ENCODE measurements at places on chromosomes 2 and 18.
A peak's percentile ranks its signal among the peaks of the same experiment; 100 is the strongest.

DNA sequence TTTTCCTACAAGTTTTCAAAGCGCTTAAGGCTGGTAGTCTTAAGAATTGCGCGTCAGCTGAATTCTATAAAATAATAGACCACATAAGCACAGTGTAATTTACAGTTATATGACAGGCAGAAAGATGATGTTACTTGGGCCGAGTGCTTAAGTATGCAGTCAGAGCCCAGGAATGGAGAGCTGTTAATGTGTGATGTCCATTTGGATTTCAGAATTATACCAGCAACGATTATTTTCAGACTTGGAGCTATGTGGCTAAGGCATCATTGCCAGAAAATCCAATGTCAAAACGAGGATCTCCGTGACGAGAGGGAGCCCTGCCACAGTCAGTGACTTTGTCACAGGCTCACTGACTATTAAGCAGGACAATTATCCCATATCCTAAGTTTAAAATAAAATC, 3.4 kb downstream of the KLF7 start:
- no peak for DNase-seq

DNA sequence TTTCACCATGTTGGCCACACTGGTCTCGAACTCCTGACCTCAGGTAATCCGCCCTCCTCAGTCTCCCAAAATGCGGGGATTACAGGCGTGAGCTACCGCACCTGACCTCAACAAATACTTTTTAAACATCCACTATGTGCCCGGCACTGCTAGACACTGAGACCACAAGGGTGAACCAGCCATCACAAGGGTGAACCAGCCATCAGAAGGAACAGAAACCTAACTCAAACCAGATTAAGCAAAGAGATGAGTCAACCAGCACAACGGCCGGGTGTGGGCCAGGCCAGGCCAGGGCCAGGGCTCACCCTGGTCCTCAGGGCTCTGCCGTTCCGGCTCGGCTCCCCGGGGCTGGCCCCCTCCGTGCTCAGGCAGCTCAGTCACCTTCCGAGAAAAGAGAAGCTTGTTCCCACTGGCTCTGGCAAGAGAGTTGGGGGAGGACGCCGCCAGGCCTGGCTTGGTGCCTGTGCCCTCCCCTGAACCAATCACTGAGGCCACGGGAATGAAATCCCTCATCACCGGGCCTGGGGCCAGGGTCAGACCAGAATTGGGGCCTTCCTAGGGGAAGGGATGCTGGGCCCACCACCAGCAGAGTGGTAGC, 4.4 kb downstream of the TEX44 start:
- DNase-seq: no peak

DNA sequence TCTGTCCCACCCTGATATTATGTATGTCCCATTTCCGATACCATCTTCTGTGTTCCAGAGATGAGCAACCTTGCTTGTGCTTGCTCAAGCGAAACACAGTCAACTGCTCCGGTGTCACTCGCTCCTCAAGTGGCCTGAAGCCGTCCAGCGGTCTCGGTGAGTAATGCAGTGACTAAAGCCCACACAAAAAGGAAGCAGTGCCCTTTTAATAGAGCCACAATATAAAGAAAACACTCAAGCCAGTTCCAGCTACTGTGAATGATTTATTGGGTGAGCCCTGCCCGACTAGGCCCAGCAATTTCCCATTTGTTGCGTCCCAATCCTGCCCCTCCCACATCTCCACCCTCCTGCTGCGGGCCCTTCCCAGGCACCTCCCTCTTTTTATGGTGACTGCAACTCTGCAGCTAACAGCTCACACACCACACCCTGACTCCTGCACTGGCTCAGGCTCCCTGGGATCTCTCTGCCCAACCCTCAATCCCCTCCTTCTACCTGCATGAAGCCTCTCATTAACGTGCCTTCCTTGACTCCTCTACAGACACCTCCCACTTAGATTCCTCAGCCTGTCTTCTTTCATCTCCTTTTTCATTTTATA, 44.2 kb upstream of the DSC1 start:
- no peak for DNase-seq

DNA sequence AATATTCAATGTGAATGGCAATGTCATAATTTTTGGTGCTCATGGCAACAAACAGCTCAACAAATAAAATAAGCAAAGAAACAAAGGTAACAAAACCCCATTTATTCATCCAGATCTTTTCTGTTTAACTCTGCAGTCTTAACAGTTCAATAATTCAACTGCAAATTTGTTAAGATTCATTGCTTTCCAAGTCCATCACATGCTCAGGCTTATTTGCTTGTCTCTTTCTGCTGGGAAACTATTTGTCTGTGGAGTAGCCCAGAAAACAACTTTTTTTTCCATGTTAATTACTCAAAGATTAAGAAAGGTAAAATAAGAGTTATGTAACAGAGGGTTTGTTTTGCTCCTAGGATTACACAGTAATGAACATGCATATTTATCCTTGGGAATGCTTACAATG, 92.6 kb upstream of the PNPT1 start:
- no peak for DNase-seq

DNA sequence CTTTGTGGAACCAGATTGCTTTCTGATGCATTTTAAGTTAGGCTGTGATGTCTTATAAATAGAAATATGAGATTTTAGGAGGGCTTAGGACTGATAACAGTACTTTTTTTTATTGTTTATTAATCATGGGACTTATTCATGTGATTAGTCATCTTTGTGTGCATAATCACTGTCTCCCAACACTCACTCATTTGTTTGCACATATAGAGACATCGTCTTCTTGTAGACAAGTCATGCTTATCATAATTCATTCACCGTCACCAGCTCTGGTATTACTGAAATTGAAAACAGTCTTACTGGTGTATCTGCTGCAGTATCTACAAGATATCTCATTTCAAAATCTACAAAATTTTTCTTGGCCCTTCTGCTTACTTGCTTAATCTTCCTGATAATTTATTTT, 45.8 kb downstream of the WDR7 start:
- DNase-seq: no peak

- no peak for DNase-seq
These were observed 39.9 kb upstream of the SMAD7 start for GRCh38 chr18:48990481-48991318.

GRCh38 chr2:14944562-14945346, 312.2 kb downstream of the LRATD1 start:
- no peak for DNase-seq

DNA sequence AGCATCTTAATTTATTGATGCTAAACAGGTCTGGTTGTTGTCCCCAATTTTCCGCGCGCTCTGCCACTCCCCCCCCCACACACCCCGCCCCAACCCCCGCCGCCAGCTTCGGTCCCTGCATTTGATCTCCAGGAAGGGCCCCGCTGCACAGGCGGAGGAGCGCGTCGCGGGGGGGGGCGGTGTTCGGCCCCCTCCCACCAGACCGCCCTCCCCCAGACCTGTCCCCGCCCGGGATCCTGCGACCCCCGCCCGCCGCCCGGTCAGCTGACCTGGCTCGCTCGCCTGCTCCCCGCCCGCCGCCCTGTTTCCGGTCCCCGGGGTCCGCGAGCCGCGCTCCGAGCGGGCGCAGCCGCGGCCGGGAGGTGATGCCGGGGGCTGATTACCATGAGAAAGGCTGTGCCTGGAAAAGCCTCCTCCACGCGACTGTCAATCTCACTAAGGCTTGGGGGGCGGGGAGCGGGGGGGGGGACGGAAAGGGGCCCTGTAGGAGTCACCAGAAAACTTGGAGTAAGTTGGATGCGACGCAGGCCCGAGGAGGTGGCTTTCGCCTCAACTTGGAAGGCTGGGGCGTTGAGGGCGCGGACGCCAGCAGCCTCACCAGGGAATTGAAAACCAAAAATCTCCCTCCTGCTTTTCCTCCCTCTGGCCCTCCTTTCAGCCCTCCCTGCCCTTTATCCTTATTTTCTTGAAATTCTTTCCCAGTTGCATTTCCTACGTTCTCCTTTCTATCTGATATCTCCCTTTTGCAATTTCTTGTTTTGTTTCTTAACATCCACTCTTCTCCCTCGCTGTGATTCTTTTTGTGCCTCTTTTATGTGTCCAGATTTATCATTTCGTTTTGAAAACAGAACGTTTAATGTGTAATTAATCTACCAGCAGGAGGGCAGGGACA, 4.4 kb upstream of the ZEB2 start:
- no peak for DNase-seq

DNA sequence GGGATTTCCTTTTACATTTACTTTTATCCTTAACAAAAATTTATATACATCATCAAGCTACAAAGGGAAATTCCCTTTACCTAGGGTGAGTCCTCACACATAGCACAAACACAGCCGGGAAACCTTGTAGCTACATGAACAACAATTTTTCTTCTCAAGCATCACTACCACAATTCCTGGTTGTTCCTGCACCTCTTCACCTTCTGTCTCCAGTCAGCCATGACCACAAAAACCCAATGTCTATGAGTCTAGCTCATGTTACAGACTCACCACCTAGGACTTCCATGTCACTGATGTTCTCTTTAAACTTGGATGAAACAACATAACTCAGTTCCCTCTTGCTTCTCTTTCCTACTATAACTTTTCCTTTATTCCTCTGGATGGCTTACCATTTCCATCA, 460.4 kb downstream of the MBD2 start:
- DNase-seq: no peak

GRCh38 chr2:151032741-151033191, 228.9 kb downstream of the RBM43 start:
- no peak for DNase-seq

DNA sequence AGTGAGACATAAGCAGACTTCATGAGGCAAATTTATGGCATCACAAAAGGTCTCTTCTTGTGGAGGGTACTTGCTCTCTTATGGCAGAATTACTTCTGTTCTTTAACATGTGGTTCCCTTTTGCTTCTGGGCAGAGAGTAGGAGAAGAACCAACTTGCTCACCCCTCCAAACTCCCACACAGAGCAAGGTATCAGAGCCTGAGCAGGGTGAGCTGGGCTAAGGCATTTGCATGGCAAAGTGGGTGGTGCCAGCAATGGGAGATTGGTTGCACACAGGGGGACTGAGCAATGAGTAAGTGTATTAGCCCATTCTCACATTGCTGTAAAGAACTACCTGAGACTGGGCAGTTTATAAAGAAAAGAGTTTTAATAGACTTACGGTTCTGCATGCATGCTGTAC, 64.2 kb upstream of the ITGB6 start:
- no peak for DNase-seq

GRCh38 chr2:218605432-218605831, 2.3 kb upstream of the PLCD4 start:
- no peak for DNase-seq

GRCh38 chr2:148969659-148970061, 68.8 kb upstream of the LYPD6B start:
- DNase-seq: no peak

- DNase-seq: no peak
These were observed 1.9 kb upstream of the SIX2 start for GRCh38 chr2:45011121-45011520.

GRCh38 chr2:130286983-130287655, 55.6 kb upstream of the IMP4 start:
- no peak for DNase-seq

GRCh38 chr2:190173392-190173791, 110.9 kb upstream of the MSTN start:
- DNase-seq: no peak

- DNase-seq: no peak
These were observed 43.6 kb downstream of the ADI1 start for GRCh38 chr2:3475771-3476170.

DNA sequence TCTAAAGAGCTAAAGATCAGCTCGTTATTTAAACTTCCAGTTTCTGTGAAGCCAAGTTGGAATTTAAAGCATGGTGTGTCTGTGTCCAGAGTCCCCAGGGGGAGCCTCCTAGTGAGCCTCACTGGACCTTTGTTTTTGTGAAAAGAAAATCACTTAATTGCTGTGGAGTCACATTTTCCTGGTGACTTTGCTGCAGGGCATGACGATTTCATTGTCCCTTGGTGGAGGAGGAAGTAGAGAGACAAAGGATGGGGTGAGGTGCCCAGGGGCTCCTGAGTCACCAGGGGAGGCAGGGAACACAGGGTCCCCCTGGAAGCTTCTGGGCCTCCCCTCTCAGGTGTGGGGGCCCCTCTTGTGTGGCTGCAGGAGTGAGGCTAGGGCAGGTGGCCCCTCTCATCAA, 19.7 kb downstream of the ATP6V1C2 start:
- DNase-seq: no peak

GRCh38 chr18:2089396-2089795, 481.9 kb downstream of the METTL4 start:
- no peak for DNase-seq

DNA sequence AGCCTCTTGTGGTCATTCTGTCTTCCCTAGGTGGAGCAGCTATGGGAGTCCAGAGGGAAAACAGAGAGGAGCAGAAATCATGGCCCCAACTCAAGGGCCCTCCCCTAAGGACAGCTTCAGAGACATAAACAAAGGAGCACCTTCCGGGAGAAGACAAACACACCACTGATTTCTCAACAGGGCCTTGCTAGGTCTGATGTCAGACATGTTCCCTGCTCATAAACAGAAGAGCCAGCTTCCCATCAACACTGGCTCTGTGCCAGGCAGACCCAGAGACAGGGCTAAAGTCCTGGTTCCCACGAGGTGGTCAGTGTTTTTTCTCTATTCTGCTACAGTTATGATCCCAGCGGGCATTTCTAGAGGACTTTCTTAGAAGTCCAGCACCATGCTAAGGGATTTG, 19.3 kb downstream of the CXCR2 start:
- no peak for DNase-seq

- DNase-seq: no peak
These were observed 593.9 kb upstream of the ZNF804A start for GRCh38 chr2:184004289-184004947.

GRCh38 chr2:118375907-118376485, 287.7 kb downstream of the INSIG2 start:
- no peak for DNase-seq

GRCh38 chr2:7146151-7146550, 228.9 kb downstream of the RNF144A start:
- no peak for DNase-seq

GRCh38 chr2:98685930-98686887, 44.7 kb downstream of the MGAT4A start:
- DNase-seq: no peak

- no peak for DNase-seq
These were observed 24.5 kb downstream of the GREB1 start for GRCh38 chr2:11558214-11558886.

- DNase-seq: no peak
These were observed 32.6 kb upstream of the SLC40A1 start for GRCh38 chr2:189613077-189613636.

GRCh38 chr18:11866329-11866728, 15.1 kb downstream of the CHMP1B start:
- DNase-seq: no peak

- DNase-seq: no peak
These were observed 182.4 kb downstream of the SUCLG1 start for GRCh38 chr2:84276590-84277255.

- peak; percentile 42 for DNase-seq
These were observed 150.2 kb upstream of the NFATC1 start for GRCh38 chr18:79245517-79246001.
